Glutamatergic neuron (in vitro differentiated cells): ENCODE measurements at places on chromosomes 7 and 10.
A peak's percentile ranks its signal among the peaks of the same experiment; 100 is the strongest.

GRCh38 chr10:114053946-114054345 lies 10.3 kb downstream of the ADRB1 start:
- DNase-seq: no peak

GRCh38 chr10:114260366-114260765 lies 21.3 kb downstream of the VWA2 start:
- no peak for DNase-seq

DNA sequence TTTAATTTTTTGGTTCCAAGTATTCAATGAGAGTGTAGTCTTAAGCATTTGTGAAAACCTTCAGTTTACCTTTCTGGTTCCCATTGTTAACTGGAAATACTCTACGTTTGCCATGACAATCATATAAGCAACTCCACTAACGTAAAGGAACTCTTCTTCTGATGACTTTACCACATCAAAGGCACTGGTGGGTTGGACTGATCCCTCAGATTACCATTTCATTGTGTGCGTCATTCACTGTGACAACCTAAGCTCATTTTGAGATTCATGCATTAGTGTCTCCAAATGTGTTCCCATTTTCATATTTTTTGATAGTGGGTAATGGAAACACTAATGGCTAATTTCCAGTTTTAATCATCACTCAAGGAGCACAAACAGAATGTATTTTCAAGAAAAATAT lies 119.9 kb upstream of the COL1A2 start:
- no peak for DNase-seq

DNA sequence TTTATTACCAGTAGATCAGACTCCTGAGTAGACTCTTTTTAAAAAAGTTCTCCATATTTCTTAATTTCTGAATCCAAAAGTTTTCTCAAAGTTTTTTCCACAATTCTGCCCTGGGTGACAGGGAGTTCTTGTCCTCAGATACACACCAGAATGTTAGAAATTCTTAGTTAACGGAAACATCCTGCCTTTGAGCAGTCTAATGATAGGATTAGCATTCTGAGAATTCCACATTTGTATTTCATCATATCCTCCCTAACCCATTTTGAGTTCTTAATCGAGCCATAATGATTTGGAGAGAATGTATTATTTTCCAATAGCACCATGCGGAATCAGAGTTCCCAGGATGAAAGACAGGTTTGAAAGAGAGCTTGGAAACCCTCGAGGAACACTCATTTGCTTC lies 28.9 kb upstream of the MRPS33 start:
- DNase-seq: no peak

- DNase-seq: peak; percentile 79
Observed at GRCh38 chr10:82150123-82150900, 275.3 kb downstream of the NRG3 start.

DNA sequence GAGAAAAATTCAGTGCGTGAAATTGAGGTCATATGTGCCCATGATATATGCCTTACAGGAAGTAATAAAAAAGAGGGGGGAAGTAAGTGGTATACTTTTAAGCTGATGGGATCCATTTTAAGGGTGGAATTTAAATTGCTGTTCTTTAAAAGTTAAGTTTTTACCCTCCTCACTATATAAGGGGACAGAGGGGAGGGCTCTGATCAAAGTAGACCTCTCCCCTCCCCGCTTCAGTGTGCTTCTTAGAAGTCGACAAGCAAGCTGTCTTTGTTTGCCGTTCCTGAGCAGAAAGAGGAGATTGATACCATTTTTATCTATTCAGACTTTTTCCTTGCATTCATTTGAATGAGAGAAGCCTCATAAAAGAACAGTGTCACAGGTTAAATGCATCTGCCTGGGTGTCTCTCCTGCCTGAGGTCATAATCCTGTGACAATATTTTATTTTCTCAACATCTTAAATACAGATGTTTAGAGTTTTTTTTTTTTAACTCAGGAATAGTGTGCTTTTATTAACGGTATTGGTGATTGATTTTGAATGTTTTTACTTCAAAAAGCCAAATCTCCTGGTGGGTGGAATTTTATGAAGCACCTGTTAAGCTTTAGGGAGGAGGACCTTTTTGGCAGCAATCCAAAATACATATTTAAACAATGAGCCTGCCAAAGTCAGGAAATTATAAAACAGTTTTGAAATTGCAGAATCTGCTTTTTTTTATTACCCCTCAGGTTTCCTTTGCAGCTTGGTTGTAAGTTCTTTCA lies 141.7 kb downstream of the KAT6B start:
- no peak for DNase-seq

- no peak for DNase-seq
Observed at GRCh38 chr10:69285699-69286098, 7.4 kb downstream of the HK1 start.
